ENCODE measurements at places on chromosomes 12 and 14.
A peak's percentile ranks its signal among the peaks of the same experiment; 100 is the strongest.

GRCh38 chr12:32179011-32179395 lies 72.4 kb downstream of the BICD1 start:
- no peak for DNase-seq

DNA sequence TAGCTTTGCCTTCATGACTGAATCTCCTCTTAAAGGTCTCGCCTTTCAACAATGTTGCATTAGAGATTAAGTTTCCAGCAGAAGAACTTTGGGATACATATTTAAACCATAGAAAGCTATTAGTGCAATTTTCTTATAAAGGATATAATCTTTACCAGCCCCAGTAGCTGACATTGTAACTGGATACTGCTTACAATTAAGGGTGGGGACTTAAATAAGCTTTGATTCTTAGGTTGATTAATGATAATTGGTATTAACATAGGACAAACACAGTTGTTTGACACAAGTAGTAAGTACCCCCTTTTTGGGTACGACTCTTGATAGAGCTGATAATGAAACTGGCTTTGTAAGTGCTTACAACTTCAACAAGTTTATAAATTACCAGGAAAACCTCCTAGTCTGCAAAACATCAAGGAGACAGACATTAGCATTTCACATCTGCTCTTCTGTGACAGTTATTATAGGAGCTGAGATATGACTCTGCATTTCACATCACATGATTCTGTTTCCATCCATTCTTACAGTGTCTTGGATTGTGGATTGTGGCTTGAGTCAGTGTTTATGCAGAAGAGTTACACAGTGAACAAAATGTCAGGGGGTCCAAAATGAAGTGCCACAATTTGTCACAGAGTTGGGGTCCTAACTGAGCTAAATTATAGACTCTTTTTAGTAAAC lies 249.1 kb upstream of the E2F7 start:
- no peak for DNase-seq

- no peak for DNase-seq
Measured at GRCh38 chr12:87311206-87311605, 718.0 kb downstream of the C12orf50 start.

GRCh38 chr14:103535081-103535890 lies 6.3 kb downstream of the TRMT61A start:
- no peak for DNase-seq

DNA sequence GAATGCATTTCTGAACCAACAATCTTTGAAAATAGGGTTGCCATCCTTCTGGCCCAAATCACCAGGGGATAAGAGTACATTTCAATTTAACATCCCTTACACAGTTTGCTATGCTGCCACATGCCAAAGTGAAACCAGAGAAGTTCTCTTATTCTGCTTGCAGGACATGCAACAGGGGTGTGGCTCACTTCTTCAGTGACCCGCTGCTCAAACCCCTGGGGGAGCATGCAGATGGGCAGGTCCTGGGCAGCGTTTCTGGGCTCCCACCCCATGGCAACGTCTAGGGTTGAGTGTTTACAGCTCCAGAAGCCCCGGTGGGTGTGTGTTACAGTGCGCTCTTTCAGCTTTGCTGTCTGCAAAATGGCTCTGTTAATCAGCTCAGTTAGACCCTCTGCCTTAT lies 1306.3 kb upstream of the TMEM132C start:
- no peak for DNase-seq

DNA sequence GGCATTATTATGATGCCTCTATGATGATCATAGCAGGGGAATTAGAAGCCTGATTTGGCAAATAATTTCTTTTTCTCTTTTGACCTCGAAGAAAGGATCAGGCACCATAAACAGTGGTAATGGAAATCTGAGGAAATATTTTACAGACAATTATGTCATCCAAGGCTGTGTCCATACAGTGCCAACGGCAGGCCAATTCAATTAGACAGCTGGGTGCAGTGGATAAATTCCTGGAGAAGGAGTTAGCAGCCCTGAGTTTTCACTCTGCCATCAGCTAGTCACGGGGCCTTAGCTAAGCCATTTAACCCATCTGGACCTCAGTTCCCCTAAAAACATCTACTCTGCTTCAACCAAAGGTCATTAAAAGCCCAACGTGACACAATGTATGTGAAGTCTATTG lies 4.1 kb downstream of the TPH2 start:
- no peak for DNase-seq

- no peak for DNase-seq
Measured at GRCh38 chr14:29236401-29236800, 469.8 kb downstream of the FOXG1 start.

DNA sequence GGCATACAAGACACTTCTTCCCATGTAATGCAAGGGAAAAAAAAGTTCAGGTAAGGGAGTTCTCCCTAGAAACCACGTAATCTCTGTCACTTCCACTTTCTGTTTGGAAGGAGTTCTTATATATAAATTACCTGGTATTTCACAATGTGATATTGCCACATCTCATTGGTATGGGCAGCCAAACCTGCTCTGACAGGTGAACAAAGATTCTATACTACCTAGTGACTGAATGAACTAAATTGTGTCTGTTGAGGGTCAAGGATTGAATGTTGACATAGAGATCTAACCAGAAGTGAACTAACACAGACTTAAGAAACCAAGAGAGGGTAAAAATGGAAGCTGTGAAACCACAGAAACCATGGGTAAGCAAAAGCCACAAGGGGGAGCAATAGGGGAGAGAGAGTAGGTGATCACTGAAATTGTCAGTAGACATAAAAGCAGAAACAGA lies 161.3 kb downstream of the RPL10L start:
- peak; percentile 1 for DNase-seq

DNA sequence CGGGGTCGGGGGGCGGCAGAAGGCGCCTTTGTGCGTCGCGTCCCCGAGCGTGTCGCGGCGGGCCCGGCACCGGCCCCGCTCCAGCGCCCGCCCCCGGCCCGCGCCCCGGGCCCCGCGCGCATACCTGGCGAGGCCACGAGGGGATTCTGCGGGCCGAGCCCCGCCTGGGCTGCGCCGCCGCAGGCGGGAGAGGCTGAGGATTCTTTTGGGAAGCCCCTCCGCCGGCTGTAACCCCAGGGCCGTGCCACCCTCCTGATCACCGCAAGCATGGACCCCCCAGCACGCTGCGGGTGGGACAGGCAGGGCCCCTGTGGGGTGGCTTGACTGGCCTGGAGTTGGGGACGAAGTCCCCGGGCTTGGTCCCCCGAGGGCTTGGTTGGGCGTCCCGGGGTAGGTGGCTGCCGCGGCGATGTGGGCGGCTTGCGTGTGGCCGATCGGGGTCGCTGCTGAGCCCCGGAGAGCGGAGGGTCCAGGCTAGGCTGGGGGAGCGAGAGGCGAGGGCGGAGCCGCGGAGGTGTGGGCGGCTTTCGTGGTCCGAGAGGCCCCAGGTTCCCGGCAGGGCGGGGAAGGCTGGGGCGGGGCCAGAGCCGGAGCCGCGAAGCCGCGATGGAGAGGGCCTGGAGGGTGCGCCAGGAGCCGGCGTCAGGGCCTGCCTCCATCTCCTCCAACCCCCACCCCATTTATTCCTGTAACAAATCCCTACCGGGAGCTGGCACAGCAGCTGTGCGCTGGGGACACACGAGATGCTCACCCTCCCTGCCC lies 28.4 kb upstream of the GPR132 start:
- DNase-seq, result peak; percentile 32

- DNase-seq, result no peak
Measured at GRCh38 chr14:32345311-32345791, 16.3 kb downstream of the AKAP6 start.

GRCh38 chr14:104355101-104356019 lies 217.0 kb downstream of the KIF26A start:
- DNase-seq, result no peak

GRCh38 chr14:20035449-20035848 lies 389 bp downstream of the OR4K13 start:
- DNase-seq, result no peak

- no peak for DNase-seq
Measured at GRCh38 chr12:1978078-1978862, 26.0 kb downstream of the DCP1B start.

Data from COR-L47 (cell line).